ENCODE measurements at places on chromosomes 6 and 20.

GRCh38 chr6:43940071-43940392 is 170.0 kb downstream of the VEGFA start:
- no peak for DNase-seq

GRCh38 chr20:50552979-50553378 is 42.8 kb downstream of the PTPN1 start:
- DNase-seq, result no peak

- DNase-seq, result no peak
Measured at GRCh38 chr6:121236984-121237383, 97.3 kb downstream of the TBC1D32 start.

GRCh38 chr6:96789871-96790270 is 47.4 kb downstream of the GPR63 start:
- DNase-seq, result no peak

DNA sequence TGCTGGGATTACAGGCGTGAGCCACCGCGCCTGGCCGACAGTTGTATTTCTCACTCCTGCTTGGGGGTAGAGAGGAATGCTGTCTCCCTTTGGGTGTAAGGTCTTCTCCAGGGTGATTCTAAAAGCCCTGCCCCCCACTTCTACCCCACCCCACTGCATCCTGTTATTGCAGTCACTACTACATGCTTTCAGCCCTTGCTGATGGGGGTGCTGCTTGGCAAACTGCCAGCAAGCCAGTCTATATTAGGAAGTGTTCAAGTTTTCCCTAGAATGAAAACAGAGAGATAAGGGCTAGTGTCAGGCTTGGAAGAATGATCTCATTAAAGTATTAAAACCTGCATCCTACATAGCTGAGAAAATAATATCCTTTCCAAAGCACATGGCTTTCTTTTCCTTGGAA is 31.3 kb downstream of the TTI1 start:
- DNase-seq, result no peak

GRCh38 chr20:20466341-20466879 is 98.5 kb downstream of the INSM1 start:
- no peak for DNase-seq

DNA sequence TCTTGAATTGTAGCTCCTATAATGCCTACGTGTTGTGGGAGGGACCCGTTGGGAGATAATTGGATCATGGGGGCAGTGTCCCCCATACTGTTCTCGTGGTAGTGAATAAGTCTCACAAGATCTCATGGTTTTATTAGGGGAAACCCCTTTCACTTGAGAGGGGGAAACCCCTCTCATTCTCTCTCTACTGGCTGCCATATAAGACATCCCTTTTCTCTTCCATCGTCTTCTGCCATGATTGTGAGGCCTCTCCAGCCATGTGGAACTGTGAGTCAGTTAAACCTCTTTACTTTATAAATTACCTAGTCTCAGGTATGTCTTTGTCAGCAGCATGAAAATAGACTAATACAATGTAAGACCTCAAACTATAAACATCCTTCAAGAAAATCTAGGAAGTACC is 23.1 kb downstream of the PAQR8 start:
- DNase-seq, result no peak

DNA sequence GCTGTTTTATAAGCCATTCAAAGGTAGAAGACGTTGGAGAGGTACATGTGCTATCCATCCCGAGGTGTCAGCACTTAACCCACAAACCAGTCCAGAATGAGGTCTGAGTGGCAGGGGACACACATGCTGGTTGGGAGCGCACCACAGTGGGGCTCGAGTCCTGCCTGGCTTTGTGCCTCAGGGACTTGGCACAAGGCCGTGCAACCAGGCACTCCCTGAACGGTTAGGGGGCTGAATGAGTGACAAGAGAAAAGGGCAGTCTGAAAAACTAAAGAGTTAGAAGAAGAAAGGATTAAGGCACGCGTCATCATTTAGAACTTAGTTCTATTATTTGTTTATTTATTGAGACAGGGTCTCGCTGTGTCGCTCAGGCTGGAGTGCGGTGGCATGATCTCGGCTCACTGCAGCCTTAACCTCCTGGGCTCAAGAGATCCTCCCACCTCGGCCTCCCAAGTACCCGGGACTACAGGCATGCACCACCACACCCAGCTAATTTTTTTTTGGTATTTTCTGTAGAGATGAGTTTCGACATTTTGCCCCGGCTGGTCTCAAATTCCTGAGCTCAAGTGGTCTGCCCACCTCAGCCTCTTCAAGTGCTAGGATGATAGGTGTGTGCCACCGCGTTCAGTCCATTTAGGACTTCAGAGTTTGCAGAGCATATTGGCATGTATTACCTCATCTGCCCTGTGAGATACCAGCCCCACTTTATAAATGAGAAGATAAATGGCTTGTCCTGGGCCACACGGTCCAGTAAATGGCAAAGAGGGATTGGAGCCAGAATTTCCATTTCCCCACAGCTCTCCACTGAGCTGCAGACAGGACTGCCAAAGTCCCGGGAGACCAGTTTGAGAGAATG is 47.4 kb upstream of the IRF4 start:
- no peak for DNase-seq

- no peak for DNase-seq
Measured at GRCh38 chr20:51463560-51463959, 79.0 kb downstream of the NFATC2 start.

DNA sequence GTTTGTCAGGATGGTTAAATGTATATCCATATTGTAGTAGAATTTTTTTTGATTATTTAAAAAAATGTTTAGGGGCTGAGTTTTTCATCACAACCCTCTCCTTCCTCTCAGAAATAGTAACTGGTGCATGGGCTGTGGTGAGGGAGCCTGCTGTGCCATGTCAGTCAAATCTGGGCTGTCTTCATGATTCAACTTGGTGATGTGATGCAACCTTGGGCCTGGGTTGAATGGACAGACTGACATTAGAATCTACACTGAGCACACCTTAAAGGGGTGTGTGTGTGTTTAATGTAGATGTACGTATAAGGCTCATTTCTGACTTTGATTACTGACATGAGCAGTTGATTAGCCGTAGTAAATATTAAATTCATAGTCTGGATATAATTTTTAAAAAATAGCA is 3.7 kb downstream of the TJAP1 start:
- no peak for DNase-seq

- DNase-seq, result no peak
Measured at GRCh38 chr6:35786810-35787209, 6.0 kb downstream of the CLPSL1 start.

DNA sequence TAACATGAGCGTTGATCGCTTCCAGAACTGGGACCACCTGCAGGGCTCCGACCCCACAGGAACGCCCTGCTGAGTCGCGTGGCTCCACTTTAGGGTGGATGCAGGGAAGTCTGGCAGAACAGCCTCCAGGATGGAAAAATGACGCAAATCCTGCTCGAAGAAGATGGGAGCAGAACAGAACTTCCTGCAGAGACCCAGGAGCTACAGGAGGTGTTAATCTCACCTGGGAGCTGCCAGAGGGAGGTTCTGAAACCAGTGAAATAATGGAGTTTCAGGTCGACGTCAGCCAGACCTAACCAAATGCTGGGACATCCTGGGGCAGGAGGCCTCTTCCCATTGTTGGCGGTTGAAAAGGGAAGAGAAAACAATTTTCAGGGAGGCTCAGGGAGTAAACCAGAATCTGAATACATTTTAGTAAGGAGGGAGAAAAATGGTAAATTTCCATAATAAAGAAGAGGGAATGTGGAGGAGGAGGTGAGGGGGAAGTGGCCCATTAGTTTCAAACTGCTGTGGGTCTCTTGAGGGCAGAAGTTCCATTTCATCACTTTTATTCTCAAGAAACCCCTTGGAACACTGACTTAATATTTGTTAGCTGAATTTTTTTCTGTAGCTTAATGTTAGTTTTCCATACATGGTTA is 558.4 kb upstream of the CDH4 start:
- DNase-seq, result no peak

GRCh38 chr6:139117734-139118133 is 17.1 kb upstream of the HECA start:
- DNase-seq, result no peak

DNA sequence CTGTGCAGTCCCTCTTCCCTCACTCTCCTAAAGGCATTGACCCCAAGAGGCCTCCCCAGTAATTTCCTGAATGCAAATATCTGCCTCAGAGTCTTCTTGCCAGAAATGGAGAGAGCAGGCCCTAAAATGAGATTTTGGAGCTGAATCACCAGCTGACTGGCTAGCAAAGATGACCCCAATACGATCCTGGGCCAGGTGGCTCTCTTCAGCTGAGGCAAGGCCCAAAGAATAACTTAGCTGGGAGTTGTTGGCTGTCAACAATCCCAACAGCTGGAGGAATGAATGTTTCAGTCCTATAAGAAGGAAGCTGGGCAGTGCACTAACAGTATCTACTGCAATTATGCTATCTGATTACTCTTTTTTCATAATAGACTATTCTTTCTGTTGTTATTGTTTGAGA is 37.2 kb upstream of the VGLL2 start:
- DNase-seq, result no peak

- DNase-seq, result no peak
Measured at GRCh38 chr6:81741689-81742088, 10.8 kb downstream of the TENT5A start.

DNA sequence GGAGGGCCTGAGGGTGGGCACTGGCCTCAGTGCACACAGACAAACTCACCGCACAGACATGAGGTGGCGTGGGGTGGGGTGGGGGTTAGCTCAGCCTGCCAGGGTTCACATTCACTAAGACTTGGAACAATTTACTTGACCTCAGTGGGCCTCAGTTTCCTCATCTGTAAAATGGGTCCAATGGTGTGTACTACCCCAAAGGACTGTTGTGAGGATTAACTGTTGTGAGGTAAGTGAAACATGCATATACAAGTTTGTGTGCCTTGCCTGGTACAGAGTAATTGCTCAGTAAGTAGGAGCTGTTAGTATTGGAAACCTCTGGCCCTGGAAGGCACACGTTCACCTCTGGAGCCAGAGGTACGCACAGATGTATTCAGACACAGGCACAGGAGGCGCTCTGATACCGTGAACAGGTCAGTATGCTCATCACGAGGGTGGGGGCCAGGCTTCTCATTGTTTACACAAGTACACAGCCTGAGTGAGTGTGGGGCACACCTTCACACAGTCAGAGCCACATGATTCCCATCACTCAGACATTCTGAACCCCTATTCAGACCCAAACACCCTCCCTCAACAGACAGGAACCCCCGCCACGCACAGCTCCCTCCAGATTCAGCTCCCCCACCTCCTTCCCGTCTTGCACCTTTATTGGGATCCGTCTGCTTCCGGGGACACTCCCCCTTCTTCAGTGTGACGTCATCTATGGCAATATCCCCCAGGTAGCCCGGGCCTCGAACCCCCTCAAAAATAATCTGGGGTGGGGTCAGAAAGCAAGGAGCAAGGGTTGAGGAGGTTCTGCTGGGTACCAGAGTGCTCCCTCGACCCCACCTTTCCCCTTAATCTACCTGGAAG is 59.9 kb downstream of the MDGA1 start:
- no peak for DNase-seq

GRCh38 chr6:121032268-121033006 is 301.8 kb downstream of the TBC1D32 start:
- DNase-seq, result no peak

- peak; percentile 6 for DNase-seq
Measured at GRCh38 chr6:162177746-162178145, 549.8 kb downstream of the PRKN start.

GRCh38 chr20:21126581-21126870 is 644 bp downstream of the KIZ start:
- DNase-seq, result no peak

GRCh38 chr6:111773501-111774345 is 99.5 kb downstream of the FYN start:
- no peak for DNase-seq

- DNase-seq, result peak; percentile 67
Measured at GRCh38 chr20:10747019-10747418, 73.2 kb upstream of the JAG1 start.

DNA sequence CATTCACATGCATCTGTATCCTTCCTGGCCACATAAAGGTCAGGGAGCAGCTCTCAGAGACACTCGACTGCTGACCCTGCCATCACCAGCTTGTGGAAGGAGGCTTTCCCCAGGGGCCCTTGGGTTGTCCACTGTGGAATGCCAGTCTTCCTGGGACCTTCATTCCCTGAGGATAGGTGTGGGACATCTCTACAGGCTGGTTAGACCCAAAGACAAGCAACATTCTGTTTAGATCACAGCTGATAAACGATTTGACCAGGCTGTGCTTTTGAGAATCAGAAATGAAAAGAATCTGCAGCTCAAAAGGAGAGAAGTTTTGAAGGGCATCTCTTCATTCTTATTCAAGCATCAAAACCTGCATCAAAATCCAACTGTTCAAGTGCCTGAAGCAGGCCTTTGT is 18.2 kb upstream of the SH3BGRL2 start:
- DNase-seq, result no peak

- DNase-seq, result peak; percentile 23
Measured at GRCh38 chr6:85449388-85449817, 480 bp upstream of the NT5E start.

DNA sequence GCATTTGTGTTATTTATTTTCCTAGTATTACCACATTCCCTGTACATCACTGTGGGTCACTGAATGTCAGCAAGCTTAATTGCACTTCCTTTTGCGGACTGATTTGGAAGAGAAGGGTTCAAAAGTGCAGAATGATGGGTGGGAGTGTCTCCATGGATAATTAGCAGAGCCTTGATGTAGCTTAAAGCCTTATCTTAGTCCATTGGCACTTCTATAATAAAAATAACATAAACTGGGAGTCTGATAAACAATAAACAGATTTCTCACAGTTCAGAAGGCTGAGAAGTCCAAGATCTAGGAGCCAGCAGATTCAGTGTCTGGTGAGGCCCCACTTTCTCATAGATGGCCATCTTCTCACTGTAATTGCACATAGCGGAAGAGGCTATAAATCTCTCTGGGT is 501.1 kb upstream of the POU3F2 start:
- no peak for DNase-seq

DNA sequence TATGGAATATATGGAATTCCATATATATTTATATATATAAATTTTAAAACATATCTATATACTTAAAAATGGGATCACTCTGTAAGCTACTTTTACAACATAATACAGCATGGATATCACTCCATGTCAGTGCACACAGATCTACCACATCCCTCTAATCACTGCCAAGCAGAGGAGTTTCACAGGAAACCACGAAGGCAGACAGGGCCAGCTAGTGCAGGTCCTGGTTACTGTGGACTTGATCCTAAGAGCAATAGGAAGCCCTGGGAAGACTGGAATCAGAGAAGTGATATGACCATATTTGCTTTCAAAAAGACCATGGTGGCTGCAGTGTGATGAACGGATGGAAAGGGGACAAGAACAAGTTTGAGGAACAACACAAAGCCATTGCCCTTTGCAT is 40.0 kb upstream of the NRN1 start:
- no peak for DNase-seq

- DNase-seq, result no peak
Measured at GRCh38 chr6:40597301-40597700, 10.1 kb upstream of the LRFN2 start.

GRCh38 chr6:136582711-136583471 is 32.7 kb upstream of the MAP7 start:
- peak; percentile 30 for DNase-seq

- DNase-seq, result no peak
Measured at GRCh38 chr20:18839507-18840247, 26.1 kb downstream of the SCP2D1 start.

GRCh38 chr6:116419069-116419786 is 41.9 kb upstream of the CALHM6 start:
- DNase-seq, result no peak

GRCh38 chr20:31679357-31680285 is 41.9 kb downstream of the COX4I2 start:
- no peak for DNase-seq

GRCh38 chr6:143689852-143690251 is 12.1 kb downstream of the PHACTR2 start:
- no peak for DNase-seq

Measured in small intestine (tissue), 16 donors.